Muscle of back (tissue), 13 donors: ENCODE measurements at places on chromosomes 6 and 20. TPM values are rescaled to one million over a fixed set of nuclear protein-coding genes. Genes with fewer than 3 reads are reported as not detected.

- DNase-seq = no peak
These were observed 494.0 kb downstream of the ADGRB3 start for GRCh38 chr6:69129046-69129445.

DNA sequence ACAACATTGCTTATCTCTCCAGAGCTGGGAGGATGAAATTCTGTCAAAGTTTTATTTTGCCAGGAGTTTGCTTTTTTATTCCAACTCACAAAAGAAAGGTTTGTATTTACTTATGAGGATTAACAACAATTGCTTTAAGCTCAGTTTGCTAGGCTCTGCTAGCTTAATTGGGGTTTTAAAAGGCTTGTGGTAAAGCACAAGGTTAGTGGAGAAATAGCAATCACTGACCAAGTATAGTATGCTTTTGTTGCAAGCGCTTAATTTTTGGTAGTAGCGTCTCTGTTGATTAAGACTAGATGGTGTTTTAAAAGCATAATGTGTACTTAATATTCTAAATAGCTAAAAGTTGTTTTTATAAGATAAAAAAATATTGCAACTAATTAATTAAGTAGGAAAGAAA lies 45.7 kb downstream of the TINAG start:
- no peak for DNase-seq

DNA sequence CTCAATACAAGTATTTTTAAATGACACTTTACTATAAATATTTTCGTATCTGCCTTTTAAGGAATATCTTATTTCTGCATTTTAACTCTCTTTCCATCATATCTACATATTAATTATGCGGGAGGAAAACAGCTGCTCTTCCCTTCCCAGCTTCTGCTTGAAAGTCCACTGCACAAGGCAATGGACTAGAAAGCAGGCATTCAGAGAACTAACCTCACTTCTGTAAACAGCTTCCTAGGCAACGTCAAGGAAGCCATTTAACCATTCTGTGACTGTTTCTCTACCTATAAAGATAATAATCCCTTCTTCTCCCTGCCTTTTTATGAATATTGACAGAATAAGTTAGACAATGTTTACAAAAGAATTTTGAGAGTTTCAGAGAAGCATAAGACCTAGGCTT lies 319.4 kb downstream of the BTBD9 start:
- peak; percentile 26 for DNase-seq

- no peak for DNase-seq
These were observed 293.5 kb upstream of the FERMT1 start for GRCh38 chr20:6416371-6416770.

C20orf204 gene
- polyA plus RNA-seq = 0.67 TPM

DNA sequence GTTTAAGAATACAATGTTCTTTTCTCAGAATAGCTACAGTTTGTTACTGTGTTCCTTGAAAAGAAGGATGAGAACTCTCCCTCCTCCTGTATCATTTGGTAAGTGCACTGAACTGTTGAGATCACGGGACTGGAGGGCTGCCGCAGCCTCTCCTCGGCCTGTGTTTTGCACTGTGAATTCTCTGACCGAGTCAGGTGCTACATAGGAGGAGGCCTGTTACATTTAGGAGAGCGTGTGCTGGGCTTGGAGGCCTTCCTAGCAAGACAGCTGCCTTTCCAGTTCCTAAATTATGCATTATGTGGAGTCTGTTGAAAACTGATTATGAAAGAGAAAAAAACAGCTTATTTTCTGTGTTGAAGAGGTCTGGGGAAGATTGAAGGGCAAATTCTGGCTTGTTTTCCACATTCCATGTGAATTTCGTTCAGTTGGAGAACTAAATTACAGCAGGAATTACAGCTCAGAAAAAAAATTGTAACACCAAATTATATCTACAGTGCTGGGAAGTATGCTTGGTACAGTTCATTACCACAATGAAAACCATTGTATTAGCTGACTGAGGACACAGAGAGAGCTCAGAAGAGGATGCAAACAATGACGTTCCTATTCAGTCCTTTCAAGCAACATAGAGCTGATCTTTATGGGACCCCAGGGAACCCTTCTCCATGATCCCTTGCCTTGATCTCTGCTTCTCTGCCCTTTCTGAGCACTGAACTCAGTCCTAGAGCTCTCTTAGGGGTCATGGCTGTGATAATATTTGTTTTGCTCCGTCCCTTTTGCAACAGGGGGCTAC lies 2.8 kb downstream of the TMC2 start:
- DNase-seq = no peak

FUT9 gene
- polyA plus RNA-seq = 0.16 TPM

DNA sequence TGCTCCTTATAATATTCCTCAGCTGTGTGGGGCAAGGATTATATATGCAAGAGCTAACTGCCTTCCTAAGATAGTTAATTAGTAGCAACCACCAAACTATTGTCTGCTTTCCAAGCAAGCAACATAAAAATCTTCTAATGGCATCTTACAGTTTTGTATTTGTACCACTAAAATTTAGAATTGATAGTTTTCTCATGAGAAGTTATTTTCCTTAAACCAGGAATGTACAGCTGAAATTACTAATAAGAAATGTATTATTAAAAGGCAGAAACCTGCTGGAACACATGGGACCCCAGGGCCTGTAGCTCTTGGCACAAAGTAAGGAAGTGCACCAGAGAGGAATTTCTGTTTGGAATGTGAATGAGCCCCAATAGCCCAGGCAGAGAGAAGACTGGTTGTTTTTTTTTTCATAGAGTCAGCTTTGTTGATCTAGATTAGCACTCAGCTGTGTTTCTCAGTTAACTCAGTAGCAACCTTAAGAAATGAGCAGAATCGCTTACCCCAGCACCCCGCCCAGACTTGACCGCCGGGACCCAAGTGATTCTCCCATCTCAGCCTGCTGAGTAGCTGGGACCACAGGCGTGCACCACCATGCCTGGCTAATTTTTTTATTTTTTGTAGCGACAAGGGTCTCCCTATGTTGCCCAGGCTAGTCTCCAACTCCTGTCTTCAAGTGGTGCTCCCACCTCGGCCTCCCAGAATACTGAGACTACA lies 2.6 kb downstream of the MGME1 start:
- DNase-seq = no peak

GRCh38 chr6:38091613-38092012 lies 272.1 kb downstream of the ZFAND3 start:
- no peak for DNase-seq

DNA sequence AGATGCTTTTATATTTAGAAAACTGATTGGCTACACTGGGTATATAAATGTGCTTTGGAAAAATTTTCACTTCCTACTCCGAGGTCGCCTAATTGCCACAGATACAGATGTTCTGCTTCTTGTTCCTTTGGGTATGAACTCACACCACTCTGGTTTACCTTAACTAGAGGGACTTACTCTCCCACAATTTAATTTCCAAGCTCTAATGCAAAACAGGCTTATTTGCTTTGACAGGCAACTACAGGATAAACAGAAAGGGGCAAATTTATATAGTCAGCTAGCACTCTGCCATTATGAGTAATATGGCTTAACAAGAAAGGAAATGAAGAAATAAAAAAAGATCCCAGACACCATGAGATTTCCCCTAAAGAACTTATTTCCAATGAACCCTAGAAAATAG lies 156.9 kb upstream of the ZFP64 start:
- DNase-seq = no peak

DNA sequence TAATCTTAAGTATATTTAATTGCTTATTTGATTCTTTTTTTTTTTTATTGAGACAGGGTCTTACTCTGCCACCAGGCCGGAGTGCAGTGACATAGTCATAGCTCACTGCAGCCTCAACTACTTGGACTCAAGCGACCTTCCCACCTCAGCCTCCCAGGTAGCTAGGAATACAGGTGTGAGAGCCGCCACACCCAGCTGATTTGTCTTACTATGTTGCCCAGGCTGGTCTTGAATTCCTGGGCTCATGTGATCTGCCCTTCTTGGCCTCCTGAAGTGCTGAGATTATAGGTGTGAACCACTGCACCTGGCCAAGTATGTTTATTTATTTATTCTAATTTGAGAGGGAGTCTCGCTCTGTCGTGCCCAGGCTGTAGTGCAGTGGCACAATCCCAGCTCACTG lies 38.2 kb downstream of the PTPN1 start:
- no peak for DNase-seq

BANF2 gene
- not detected for polyA plus RNA-seq

NHSL1 gene
- polyA plus RNA-seq = 31.8 TPM

DNA sequence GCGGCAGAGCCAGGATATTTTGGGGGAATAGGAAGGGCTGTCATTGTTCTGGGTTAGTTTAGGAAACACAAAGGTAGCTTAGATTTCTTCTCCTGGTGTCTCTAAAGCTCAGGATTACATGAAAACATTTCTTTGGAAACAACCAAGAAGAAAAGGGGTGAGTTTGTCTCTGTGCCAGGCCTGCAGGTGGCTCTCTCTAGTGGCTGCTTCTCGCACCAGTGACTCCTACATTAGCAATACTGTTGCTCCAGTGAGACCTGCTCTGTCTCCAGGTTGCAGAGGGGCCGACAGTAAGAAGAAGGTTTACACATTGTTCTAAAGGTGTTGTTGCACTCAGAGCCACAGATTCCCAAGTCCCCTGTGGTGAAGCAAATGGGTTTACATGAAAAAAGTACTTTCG lies 104.6 kb upstream of the GLP1R start:
- DNase-seq = no peak

SCAF8 gene
- 39.1 TPM for polyA plus RNA-seq

PTK6 gene
- 0.42 TPM for polyA plus RNA-seq

CST5 gene
- not detected for polyA plus RNA-seq

GRCh38 chr6:163284151-163284550 lies 130.4 kb upstream of the QKI start:
- no peak for DNase-seq

- DNase-seq = no peak
These were observed 181.3 kb upstream of the GMDS start for GRCh38 chr6:2426561-2427340.

DCDC2 gene
- polyA plus RNA-seq = 0.16 TPM
